ENCODE measurements at places on chromosomes 11 and 22.
A peak's percentile ranks its signal among the peaks of the same experiment; 100 is the strongest.

DNA sequence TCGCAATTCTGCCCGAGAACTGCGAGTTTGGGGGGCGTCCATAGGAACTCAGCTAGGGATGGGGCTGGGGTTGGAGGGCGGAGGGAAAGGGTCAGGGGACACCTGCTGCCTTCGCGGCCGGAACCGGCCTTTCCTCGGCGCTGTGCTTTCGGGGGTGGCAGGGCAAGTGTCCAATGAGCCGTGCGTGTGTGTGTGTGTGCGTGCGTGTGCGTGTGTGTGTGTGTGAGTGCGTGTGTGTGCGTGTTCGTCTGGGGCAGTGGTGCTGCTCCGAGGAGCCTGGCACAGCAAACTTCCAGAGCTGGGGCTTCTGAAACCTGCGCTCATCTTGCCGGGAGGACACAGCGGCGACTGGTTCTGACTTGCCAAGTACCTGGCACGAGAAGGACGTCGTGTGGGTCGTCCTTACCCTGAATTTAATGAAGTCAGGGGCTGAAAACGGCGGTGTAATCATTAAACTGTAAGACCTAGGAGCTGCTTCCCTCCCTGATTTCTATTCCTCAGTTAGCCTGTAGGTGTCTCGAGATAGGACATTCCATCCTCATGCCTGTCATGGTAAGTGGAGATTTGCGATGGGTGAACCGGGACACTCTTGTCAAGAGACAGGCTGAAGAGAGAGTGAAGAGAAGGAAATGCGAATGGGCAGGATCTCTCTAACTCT lies 27.0 kb upstream of the AMOTL1 start:
- peak; percentile 12 for DNase-seq

- no peak for DNase-seq
Measured at GRCh38 chr11:131600628-131601027, 230.2 kb downstream of the NTM start.

DNA sequence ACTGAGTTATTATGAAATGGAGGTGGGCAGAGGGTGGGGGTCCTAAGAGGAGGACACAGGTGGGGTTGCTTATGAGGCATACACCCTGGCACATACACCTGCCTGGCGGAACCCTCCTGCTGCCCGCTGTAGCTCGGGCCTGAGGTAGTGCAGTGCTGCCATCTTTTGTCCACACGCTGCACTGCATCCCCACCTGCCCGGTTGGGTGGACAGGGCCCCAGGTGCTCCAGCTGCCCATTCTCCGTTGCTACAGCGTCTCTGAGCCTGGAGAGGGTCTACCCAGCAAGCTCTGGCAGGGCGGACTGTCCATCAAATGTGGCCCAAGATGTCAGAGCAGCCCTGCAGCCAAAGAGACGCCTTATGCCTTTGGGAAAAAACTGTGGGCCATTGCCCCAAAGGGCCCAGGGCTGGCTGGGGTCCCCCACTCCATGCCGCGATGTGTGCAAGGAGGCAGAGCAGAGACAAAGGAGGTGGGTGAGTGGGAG lies 131.2 kb downstream of the BUD13 start:
- DNase-seq: no peak

- DNase-seq: no peak
Measured at GRCh38 chr22:45972889-45973253, 4.1 kb downstream of the WNT7B start.

DNA sequence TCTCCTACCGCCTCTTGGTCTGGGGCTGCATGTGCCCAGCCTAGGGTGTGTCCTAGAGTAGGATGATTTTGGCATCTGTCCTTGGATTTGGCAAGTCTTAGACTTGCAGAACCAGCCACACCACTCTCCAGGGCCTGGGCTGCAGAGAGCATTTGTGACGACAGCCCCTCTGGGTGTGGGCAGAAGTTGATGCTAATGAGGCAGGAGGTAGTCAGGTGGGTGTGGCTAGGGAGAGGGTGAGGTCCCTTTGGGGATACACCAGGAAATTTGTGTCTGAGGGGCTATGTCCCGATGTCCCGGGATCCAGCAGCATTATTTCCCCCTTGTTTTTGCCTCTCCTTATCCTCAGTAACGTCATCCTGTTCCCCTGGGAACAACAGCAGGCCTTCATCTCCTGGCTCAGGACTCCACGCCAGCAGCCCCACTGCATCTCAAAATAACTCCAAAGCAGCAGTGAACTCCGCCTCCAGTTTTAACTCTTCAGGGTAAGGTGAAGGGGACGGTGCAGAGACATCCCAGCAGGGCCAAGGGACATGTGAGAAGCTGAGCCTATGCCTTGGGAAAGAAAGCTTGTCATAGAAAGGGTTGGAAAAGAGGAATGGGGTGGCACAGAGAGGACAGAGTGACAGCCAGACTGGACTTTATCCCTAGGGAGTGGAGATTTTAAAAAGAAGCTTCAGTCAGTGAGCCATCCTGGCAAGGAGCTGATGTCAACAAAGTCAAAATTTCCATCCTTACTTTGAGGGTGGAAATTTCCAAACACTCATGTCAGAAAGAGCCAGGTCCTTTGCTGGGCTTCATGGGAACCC lies 8.0 kb upstream of the TLCD5 start:
- no peak for DNase-seq

- DNase-seq: peak; percentile 48
Measured at GRCh38 chr11:115244758-115245157, 259.5 kb downstream of the CADM1 start.

DNA sequence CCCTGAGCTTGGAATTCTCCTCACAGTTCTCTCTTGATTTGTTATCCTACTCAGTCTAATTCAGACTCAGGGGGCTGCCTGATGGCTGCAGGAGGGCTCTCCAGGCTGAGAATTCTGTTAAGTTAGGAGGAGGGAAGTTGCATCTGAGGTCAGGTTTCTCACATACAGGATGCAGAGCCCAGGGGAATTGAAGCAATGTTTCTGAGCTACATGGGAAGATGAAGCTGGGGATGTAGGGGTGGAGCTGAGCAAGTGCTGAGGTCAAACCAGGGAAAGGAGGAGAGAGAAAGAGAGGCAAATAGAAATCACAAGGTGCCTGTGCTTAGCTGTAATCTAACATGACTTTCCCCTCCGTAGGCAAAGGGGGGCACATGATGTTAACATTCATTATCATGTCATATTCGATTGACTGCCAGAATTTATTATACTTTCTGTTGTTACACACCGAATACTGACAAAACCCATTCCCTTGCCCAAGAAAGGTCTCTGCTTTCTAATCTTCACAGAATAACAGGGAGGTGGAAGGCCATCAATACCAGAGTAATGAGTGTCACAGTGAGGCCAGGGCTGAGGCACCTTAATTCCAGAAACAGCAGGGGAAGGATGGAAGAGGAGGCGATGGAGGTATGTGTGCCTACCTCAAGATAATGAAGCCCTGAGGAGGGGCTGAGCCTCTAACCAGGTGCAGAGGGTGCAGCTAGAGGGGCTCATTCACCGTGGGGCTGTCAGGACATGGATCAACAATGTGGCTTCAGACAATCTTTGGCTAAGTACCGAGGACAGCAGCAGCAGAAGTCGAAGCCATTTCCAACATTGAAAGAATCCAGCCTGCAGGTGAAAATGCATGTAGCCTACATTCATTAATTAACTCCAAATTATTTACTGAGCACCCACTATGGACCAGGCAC lies 205.4 kb upstream of the SNX19 start:
- no peak for DNase-seq

GRCh38 chr11:122046846-122047245 lies 69.2 kb downstream of the BLID start:
- DNase-seq: no peak

DNA sequence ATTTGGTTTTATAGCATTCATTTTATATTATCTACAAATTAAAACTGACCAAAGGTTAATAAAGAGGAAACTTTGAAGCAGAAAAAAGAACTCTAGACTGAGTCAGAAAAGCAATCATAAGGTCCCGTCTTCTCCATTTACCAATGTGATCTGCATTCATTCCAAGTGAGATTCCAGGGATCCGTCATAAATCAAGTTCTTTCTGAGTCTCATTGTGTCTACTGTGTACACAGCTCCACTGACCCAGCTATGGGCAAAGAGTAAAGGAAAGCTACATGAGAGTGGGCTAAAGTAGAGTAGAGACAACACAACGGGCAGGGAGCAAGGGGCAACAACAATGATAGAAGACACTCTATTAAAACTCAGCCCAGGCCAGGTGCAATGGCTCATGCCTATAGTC lies 15.3 kb downstream of the FAM168A start:
- no peak for DNase-seq

DNA sequence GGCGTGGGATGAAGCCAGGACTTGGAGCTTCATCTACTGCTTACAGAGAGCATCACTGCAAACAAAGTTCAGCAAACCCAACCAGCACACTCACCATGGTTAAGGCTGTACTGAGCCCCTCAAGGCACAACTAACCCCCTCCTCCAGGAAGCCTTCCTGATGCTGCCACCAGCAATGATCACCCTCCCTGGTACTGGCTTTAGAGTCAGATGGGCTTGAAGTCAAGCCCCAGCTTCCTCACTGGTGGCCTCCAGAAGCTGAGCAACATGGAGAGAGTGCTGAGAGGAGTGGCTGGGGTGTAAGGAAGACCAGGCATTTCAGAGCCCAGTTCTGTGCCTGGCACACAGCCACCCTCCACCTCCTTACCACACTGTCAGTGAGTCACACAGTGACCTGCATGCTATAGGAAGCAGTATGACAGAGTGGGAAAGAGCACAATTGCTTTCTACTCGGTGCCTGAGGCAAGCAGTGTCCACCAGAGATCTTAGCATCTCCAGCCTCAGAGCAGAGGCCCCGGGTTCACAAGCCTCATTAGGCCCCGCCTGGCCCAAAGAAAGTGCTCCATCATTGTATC lies 24.7 kb upstream of the BAIAP2L2 start:
- DNase-seq: no peak

DNA sequence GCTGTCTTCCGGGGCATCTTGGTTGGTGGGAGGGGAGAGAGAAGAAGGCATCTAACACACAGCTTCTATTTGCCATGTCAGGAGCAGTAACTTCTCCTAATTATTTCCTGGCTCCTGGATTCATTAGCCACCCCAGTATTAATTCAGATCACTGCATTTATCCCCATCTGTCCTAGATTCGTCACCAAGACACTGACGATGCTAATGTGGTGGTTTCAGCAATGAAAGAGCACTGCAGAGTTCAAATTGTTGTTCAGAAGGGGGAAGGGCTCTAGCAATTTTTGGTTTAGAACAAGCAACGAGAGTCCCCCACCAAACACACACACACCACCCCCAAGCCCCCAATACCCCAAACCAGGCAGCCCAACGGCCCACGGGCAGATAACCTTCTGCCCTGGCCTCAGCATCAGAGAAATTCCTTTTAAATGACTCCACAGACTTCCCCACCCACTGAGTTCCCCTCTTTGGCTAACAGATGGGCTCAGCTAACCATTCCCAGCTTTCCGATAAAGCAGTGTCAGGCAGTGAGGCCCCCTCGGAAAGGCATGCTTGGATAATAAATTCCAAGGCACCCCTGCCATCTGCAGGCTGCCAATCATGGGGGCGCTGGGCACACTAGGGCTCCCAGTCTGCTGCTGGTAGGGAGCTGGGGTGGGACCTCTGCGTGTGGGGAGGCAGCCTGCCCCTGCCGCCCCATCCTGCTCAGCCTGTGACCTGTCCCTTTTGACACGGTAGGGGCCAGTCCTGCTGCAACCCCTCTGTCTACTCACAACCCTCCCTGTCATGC lies 453.5 kb downstream of the MIAT start:
- DNase-seq: no peak

- DNase-seq: no peak
Measured at GRCh38 chr22:25113316-25113721, 86.3 kb upstream of the CRYBB3 start.

DNA sequence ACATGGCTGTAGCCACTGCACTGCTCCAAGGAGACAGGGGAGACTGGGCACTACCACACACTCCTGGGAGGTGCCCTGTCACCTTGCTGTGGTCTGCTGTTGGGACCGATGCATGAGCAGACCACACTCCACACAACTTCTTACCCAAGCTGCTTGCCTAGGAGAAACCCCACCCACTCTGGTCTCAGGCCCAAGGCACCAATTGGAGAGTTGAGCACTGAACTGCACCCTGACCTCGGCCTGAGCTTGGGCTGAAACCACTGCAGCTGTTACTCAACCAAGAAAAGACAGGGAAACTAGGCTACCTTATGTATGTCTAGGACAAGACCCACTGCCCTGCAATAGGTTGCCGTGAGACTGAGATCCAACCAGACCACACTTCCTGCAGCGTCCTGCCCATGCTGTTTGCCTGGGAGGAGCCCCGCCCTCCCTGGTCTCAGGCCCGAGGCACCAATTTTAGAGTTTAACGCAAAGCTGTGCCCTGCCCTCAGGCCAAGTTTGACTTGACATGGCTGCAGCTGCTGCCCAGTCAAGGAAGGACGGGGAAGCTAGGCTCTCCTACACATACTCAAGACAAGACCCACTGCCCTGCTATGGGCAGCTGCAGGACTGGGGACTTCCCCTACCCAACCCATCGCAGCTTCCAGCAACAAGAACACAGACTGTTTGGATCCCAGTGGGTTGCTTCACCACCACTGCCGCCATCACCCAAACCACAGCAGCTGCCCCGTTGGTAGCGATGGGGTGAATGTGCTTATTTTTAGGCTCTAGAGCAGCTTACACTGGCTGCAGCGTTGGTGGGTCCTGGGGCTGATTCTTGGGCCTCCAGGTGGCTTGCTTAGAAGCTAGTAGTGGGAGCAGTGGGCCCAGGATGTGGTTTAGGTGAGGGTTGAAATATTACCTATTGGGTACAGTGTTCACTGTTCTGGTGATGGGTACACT lies 66.8 kb downstream of the BRD1 start:
- DNase-seq: no peak

- no peak for DNase-seq
Measured at GRCh38 chr22:26431261-26431995, 2.4 kb downstream of the ASPHD2 start.

- DNase-seq: no peak
Measured at GRCh38 chr11:66692446-66692845, 14.8 kb upstream of the RBM4B start.

- DNase-seq: no peak
Measured at GRCh38 chr11:72338266-72338665, 94.3 kb upstream of the PHOX2A start.

Data from putamen (tissue), 1 donor.